ENCODE measurements at places on chromosomes 6 and 20.
A peak's percentile ranks its signal among the peaks of the same experiment; 100 is the strongest.

DNA sequence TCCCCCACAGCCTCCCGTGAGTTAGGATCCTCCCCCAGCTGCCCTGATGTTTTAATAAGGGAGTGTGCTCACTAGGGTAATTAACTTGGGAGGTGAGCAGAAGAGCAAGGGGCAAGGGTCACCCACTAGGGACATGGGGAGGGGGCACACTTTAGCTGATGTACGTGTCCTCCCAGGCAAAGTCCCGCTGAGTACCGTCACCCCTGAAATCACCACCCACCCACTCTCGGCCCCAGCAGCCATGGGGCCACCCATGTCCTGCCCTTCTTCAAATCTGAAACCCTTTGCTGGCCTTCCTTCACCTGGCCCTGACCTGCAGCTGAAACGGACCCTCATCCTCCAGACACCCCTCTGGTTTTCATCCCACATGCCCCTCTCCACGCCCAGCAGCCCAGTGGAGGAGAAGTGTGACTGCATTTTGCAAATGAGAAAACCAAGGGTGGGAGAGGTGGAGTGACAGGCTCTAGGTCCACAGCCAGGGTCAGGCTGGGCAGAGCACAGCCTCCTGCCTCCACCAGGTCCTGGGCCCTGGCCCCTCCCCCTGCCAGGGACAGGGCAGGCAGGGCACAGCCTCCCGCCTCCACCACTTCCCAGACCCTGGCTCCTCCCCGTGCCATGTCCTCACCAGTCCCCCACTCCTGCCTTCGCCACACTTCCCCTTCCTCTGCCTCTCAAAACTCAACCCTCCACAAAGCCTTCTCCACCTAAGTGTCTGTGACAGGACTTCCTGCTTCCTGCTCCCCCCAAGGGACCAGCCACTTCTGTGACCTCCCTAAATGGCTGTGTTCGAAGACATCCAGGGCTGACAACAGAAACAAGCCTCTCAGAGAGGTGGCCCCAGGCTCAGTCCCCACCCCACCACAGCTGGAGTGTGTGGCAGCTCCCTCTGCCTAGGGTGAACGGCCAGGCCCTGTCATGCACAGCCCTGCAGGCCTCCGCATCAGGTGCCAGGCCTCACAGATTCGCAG is 15.1 kb downstream of the ACSS1 start:
- DNase-seq = peak; percentile 69

DNA sequence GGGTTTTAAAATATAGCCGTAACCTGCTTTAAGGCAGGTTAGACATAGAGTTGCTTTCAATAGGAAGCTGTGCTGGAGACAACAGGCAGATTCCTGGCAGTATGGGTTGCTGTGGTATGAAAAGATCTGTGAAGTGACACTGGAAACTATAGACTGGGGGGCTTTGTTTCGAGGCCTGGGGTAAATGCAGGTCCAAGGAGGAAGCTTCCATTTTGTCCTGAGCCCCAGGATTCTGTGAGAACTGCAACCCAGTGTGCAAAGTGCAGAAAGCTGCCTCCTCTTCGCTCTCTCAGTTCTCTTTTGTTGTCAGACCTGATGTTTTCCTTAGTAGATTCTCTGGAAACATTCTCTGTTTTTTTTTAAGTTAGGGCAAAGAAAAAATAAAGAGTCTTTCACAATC is 86.9 kb downstream of the LYRM4 start:
- no peak for DNase-seq

DNA sequence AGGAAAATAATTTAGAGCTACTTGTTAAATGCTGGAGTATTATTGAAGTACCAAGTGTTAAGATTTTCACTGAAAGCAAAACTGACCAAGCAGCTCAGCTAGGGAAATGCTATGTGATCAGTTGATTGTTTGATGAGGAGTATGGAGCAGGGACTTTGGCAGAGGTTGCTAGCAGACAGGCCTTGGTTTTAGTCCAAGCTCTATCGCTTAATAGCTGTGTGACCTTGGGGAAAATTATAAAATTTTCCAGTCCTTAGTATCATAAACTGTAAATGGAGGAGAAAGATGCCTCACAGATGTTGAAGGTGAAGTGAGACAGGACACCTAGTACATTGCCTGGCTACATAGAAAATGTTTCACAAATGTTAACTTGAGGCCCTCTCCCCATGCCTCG is 136.6 kb downstream of the MTHFD1L start:
- no peak for DNase-seq

DNA sequence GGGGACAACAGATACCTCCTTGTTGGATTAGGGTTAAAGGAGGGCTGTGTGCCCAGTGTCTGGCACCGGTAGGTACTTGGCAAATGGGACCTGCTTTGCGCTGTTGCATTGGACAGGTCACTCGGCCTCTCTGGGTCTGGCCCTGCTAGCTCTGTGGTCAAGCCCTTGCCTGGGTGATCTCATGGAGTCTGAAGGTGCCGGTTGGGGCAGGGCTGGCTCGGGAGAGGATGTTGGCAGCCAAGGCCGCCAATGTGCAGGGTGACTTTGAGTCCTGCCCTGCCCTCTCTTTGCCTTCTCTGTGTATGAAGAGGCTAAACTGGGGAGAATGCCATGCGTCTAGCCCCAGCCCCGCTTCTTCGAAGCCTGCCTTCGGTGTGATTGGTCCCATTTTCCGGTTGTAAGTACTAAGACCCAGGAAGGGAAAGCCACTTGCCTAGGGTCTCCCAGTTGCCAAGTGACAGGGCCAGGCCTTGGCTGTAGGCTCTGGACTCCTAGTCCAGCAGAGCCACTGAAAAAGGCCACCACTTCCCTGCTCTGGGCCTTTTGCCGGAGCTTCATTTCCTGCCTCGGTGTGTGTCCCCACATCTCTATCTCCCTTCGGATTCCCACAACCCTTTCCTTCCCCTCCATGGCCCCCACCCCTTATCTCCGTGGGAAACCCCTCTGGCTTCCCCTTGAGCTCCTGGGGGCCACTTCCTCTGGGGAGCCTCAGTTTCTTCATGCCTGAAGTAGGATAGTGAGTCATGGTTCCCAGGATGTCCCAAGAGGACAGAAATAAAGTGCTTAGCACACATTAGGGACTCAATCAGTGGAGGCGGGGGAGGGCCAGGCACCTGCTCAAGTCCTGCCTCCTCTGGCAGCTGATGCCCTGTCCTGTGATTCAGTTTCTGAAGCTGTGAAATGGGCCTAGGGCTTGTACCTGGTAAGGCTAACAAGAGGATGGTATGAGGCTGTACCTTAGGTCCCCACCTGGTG is 3.9 kb downstream of the SRC start:
- DNase-seq = no peak

Measured in CD4-positive, alpha-beta T cell treated with Interleukin-6 at 100 ng/mL for 8 hours (primary cell).